ENCODE measurements at places on chromosomes 6 and 20. TPM values are rescaled to one million over a fixed set of nuclear protein-coding genes. Genes with fewer than 3 reads are reported as not detected.

GRCh38 chr20:8519887-8520286 lies 387.8 kb downstream of the PLCB1 start:
- DNase-seq = no peak

- peak; percentile 63 for DNase-seq
These were observed 278.5 kb downstream of the BMP7 start for GRCh38 chr20:56987986-56988385.

Gene IGF2R
- 78.4 TPM for total RNA-seq

- no peak for DNase-seq
These were observed 3.5 kb downstream of the DLL1 start for GRCh38 chr6:170287371-170287876.

DNA sequence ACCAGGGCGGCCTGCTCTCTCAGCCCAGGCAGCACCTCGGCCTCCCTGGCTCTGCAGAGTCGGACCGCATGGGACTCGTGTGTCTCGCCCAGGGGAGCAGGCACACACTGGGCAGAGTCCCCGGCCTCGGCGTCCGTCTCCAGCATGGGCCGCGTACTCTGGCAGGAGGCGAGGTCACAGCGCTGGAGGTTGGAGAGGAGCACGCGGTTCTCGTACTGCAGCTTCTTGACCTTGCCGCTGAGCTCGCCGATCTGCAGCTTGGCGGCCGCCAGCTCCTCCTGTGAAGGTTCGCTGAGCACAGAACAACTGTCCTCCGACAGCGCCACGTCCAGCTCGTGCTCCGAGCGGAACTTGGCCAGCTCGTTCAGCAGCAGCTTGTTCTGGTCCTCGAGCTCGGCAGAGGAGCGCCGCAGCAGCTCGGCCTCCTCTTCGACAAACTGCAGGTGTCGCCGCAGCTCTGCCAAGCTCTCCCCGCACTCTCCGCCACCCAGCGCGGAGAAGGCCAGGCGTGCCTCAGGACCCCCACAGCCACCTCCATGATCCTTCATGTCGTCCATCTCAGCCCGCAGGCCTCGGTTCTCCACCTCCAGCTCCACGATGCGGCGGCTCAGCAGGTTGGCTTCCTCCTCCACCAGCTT lies 42.0 kb upstream of the DSN1 start:
- no peak for DNase-seq

Gene RNGTT
- 27.8 TPM for total RNA-seq

Measured in A172 (cell line).